ENCODE measurements at places on chromosomes 11 and 22.

DNA sequence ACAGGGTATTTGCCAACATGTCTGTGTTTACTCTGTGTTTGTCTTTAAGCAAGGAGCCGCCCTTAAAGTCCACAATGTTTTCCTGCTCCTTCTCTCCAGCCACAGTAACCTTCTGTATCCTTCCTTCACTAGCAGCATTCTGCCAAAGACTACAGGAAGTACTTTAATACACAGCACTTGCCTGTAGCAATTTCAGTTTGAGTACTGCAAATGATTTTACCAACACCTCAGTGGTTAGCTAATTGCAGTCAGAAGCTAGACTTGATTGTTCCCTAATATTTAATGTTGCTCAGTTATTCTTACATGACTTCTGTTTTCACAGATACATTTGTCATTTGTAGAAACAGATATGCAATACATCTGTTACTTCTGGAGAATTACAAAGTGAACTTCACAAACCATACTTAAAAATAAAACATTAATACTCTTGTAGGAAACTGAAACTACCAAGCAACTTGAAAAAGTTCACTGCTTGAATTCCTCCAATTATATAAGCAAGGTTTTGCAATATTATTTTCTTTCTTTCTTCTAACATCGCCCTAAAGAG is 69.1 kb downstream of the FCHSD2 start:
- no peak for DNase-seq

DNA sequence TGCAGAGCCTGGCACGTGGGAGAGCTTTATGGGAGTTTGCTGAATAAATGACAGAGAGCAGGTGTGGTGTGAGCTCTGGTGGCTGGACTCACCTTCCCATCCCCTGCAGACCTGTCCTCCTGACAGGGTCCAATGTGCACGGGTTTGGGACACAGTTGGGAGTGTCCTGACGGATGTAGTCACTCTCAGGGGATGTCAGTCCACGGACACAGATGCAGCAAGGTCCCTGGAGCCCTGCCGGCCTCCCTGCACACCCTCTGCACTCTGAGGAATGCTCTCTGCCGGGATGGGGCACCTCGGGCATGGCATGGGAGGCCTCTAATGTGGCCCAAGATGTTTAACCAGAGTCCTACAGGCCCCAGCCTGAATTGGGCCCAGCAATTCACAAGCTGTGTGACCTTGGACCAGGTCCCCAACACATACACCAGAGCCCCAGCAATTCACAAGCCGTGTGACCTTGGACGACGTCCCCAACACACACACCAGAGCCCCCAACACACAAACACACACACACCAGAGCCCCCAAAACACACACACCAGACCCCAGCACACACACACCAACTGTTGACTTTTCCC is 30.0 kb upstream of the RFPL3 start:
- DNase-seq: no peak

- peak; percentile 36 for DNase-seq
Observed at GRCh38 chr22:28442711-28443525, 236.7 kb downstream of the TTC28 start.

- DNase-seq: no peak
Observed at GRCh38 chr11:10670099-10670498, 23.5 kb downstream of the IRAG1 start.

DNA sequence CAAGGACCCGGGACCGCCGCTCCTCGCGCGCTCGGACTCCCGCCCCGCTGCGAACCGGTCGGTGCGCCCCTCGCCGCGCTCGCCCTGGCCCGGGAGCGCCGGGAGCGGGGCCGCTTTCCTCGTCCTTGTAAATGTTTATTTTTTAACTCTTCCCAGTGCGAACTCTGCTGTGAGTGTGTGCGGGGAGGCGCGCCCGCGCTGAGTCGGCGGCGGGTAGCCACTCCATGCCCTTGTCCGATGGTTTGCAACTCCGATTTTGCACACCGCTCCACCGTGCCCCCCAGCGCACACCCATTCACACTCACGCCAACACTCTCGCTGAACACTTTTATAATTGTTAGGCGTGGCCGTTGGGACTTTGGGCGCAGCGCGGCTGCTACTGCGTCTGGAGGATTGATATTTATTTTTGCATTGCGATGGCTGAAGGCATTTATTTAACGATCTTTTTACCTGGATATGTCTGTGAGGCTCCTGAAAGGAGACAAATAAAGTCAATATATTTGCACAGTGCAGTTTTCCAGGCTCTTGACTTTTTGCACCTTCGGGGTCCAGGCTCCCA is 1.0 kb downstream of the C11orf96 start:
- peak; percentile 20 for DNase-seq

GRCh38 chr22:36787204-36787988 is 11.5 kb upstream of the IFT27 start:
- no peak for DNase-seq

GRCh38 chr11:10886652-10887250 is 28.9 kb upstream of the ZBED5 start:
- DNase-seq: no peak
